Activated B cell treated with CpG ODN at 0.5 μM for 24 hours (primary cell): ENCODE measurements at places on chromosomes 6 and 20. TPM values are rescaled to one million over a fixed set of nuclear protein-coding genes. Genes with fewer than 3 reads are reported as not detected.

The RPS6KA2 gene
- total RNA-seq, result 13.9 and 14.4 TPM in 2 replicates

DNA sequence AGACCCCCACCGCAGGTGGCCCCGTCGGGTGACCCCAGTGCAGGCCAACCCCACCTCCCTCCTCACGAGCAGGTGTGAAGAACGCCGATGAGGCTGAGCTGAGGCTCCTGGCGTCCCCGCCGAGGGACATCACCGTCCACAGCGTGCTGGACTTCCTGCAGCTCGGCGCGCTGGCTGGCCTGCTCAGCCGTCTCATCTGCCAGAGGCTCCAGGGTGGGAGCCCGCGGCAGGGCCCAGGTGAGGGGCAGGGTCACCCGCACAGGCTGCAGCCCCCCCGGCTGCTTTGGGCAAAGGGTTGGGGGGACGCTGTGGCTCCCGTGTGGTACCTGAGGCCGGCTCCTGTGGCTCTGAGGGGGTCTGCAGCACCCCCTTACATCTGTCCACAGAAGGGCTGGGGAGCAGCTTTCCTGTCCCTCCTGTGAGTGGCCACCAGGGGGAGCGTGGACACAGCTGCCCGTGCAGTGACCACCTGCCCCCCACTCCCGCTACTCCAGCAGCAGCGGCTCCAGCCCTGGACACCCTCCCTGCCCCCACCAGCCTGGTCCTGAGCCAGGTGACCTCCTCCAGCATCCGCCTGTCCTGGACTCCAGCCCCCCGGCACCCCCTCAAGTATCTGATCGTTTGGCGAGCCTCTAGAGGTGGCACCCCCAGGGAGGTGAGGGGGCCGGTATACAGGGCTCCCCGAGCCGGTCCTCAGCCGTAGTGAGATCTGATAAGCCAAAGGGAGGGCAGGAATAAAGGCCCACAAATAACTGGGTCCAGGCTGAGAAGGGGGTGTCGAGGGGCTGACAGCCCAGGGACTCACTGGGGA lies 16.5 kb downstream of the COL20A1 start:
- peaks cover 2% of the 10 kb centered on the region for H3K27me3 ChIP-seq
- H3K27ac ChIP-seq, result no peak overlapping the region
- no peak for DNase-seq
- no peak overlapping the region for H3K4me3 ChIP-seq
- H3K36me3 ChIP-seq, result no peaks in the 10 kb centered on the region
- H3K4me1 ChIP-seq, result no peaks in the 10 kb centered on the region

The ADA gene
- 68.9 and 72.3 TPM in 2 replicates for total RNA-seq

GRCh38 chr6:156423829-156424228 lies 353.3 kb upstream of the ARID1B start:
- H3K4me1 ChIP-seq, result peaks cover 21% of the 10 kb centered on the region
- H3K27ac ChIP-seq, result no peak overlapping the region
- no peak for DNase-seq
- H3K27me3 ChIP-seq, result peaks cover 3% of the 10 kb centered on the region

DNA sequence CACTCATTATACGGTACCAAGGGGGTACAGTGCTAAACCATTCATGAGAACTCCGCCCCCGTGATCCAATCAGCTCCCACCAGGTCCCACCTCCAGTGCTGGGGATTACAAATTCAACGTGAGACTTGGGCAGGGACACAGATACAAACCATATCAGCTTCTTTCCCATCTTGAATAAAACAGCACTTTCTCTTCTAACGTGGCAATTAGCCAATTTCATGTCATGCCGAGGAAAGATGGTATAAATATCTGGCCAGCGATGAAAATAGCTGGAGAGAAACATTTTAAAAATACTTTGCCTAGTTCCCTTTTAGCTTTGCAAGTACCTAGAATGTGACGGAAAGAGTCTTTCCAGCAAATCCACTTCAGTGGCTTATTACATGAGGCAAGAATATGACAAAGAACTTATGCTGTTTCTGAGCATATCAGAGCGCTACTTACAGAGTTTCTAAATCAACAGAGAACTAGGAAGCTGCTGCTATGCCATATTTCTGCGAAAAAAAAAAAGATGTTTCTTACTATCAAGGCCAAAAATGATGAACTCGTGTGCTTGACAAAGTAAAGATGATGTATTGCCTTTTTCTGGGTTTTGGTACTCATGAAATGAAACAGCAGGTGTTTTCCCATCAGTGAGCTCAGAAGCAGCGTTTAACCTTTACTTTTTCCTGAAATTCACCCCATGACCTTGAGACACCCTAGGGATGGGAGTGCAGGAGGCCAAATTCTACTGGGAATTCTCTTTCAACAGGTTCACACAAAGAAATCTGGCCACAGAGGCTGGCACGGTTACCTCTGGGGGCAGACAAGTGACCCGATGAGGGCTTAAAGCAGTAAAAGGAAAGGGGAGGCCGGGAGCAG lies 37.9 kb downstream of the AGPAT4 start:
- no peaks in the 10 kb centered on the region for H3K27me3 ChIP-seq
- H3K4me3 ChIP-seq, result no peak overlapping the region
- peaks cover 3% of the 10 kb centered on the region for H3K36me3 ChIP-seq

- peak overlapping the region; percentile 16 for H3K27ac ChIP-seq
- no peaks in the 10 kb centered on the region for H3K27me3 ChIP-seq
- DNase-seq, result no peak
- H3K4me3 ChIP-seq, result no peak overlapping the region
Measured at GRCh38 chr6:24539416-24539815, 44.6 kb downstream of the ALDH5A1 start.

The NCOA5 gene
- 46.4 and 53.1 TPM in 2 replicates for total RNA-seq

- H3K27me3 ChIP-seq, result peaks cover 13% of the 10 kb centered on the region
- DNase-seq, result peak; percentile 20
- H3K36me3 ChIP-seq, result no peaks in the 10 kb centered on the region
- no peak overlapping the region for H3K4me3 ChIP-seq
- H3K4me1 ChIP-seq, result peaks cover 4% of the 10 kb centered on the region
Measured at GRCh38 chr20:20824924-20825584, 112.6 kb upstream of the RALGAPA2 start.

The ZNF334 gene
- 0.27 and 0.39 TPM in 2 replicates for total RNA-seq

- no peak for DNase-seq
- peak overlapping the region; percentile 99 for H3K4me3 ChIP-seq
- peak overlapping the region; percentile 79 for H3K27ac ChIP-seq
- peaks cover 27% of the 10 kb centered on the region for H3K4me1 ChIP-seq
- H3K36me3 ChIP-seq, result peaks cover 12% of the 10 kb centered on the region
Measured at GRCh38 chr6:53795340-53795701, 516 bp downstream of the LRRC1 start.

The APMAP gene
- 22.3 and 24.9 TPM in 2 replicates for total RNA-seq

DNA sequence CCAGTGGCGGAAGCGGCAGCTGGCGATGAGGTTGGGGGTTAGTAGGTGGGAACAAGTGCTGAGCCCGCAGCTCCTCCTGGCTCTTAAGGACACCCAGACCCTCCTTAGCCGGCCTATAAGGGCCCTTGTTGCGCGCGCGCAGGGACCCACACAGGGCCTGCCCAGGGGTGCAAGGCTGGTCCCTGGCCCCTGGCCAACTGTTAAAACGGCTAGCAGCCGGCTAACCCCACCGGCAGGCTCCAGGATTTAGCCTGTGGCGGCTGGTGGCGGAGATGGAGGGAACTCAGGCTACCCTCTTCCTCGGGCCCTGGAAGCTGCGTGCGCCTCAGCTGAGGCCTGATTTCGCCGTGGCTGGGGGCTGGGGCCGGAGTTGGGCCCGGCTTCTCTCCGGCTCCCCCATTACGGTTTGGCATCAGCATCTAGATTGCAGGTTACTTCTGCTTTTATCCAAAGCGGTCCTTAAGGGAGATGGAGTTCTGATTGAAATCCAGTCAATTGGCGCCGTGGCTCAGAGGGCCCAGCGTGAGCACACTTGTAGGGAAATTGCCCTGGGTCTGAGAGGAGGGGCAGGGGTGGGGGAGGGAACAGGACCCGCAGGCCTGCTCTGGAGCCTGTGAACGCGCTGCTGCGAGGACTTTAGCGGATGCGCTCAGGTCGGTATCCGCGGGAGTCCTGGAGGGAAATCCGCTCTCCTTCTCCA lies 36.9 kb upstream of the CCDC167 start:
- DNase-seq, result no peak
- no peaks in the 10 kb centered on the region for H3K36me3 ChIP-seq
- no peak overlapping the region for H3K27ac ChIP-seq
- peaks cover 15% of the 10 kb centered on the region for H3K4me1 ChIP-seq

The FBXL4 gene
- total RNA-seq, result 10.2 and 10.8 TPM in 2 replicates

The PHACTR3 gene
- total RNA-seq, result not detected in 2 replicates

GRCh38 chr6:30732237-30732943 lies 10.1 kb downstream of the FLOT1 start:
- H3K27me3 ChIP-seq, result no peaks in the 10 kb centered on the region
- H3K4me1 ChIP-seq, result peaks cover 43% of the 10 kb centered on the region
- no peak for DNase-seq
- H3K4me3 ChIP-seq, result no peak overlapping the region

- no peak for DNase-seq
- H3K36me3 ChIP-seq, result peaks cover 58% of the 10 kb centered on the region
- no peaks in the 10 kb centered on the region for H3K27me3 ChIP-seq
Measured at GRCh38 chr6:87623248-87623647, 33.3 kb downstream of the ORC3 start.

GRCh38 chr6:3259491-3259958 lies 778 bp downstream of the PSMG4 start:
- H3K27me3 ChIP-seq, result peaks cover 6% of the 10 kb centered on the region
- H3K4me3 ChIP-seq, result peak overlapping the region; percentile 98
- no peak for DNase-seq
- H3K27ac ChIP-seq, result peak overlapping the region; percentile 88

- no peak for DNase-seq
- peak overlapping the region; percentile 63 for H3K27ac ChIP-seq
- peak overlapping the region; percentile 51 for H3K4me3 ChIP-seq
- peaks cover 64% of the 10 kb centered on the region for H3K4me1 ChIP-seq
- H3K36me3 ChIP-seq, result no peaks in the 10 kb centered on the region
Measured at GRCh38 chr20:62606016-62606415, 36.3 kb upstream of the SLCO4A1 start.

- no peak for DNase-seq
- no peak overlapping the region for H3K4me3 ChIP-seq
- no peaks in the 10 kb centered on the region for H3K36me3 ChIP-seq
Measured at GRCh38 chr6:18846327-18846726, 459.2 kb downstream of the RNF144B start.

The HEY2 gene
- not detected in 2 replicates for total RNA-seq

DNA sequence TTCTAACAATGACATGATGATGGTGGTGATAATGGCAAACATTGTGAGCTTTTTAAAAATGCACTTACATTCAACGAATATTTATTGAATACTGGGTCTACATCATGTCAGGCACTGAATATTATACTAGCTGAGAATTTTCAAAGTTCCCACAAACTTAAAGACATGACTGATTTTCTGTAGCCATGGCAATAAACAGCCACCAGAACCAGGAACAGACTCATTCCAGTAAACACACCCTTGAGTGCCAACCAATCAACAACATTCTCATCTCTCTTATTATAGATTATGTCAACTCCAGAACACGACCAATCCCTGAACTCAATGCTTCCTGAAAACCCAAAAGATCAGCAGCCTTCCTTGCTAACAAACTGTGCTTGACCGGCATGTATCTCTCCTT lies 212.4 kb upstream of the RUNX2 start:
- H3K36me3 ChIP-seq, result no peaks in the 10 kb centered on the region
- H3K4me3 ChIP-seq, result no peak overlapping the region
- no peaks in the 10 kb centered on the region for H3K27me3 ChIP-seq
- no peaks in the 10 kb centered on the region for H3K4me1 ChIP-seq

DNA sequence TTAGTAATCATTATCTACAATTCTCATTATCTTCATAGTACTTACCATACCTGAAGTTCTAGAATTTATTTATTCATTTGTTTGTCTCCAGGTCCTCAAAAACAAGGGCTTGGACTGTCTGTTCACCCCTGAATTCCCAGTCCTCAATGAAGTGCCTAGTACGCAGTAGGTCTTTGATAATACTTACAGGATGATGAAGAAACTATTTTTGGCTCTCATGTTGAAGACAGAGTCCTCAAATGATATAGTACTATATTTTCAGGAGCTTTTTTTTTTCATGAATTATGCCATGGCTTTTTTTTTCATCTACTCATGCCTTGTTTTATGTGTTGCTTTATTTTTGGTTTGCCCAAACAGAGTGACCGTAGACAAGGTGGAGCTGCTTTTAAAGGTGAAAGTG lies 66.5 kb downstream of the NDUFAF5 start:
- H3K4me3 ChIP-seq, result no peak overlapping the region
- peaks cover 2% of the 10 kb centered on the region for H3K27me3 ChIP-seq
- no peak for DNase-seq
- H3K27ac ChIP-seq, result no peak overlapping the region
- no peaks in the 10 kb centered on the region for H3K36me3 ChIP-seq

The LY6G5C gene
- total RNA-seq, result 0.29 and 0.73 TPM in 2 replicates

The STXBP5 gene
- 19.5 and 22.3 TPM in 2 replicates for total RNA-seq

DNA sequence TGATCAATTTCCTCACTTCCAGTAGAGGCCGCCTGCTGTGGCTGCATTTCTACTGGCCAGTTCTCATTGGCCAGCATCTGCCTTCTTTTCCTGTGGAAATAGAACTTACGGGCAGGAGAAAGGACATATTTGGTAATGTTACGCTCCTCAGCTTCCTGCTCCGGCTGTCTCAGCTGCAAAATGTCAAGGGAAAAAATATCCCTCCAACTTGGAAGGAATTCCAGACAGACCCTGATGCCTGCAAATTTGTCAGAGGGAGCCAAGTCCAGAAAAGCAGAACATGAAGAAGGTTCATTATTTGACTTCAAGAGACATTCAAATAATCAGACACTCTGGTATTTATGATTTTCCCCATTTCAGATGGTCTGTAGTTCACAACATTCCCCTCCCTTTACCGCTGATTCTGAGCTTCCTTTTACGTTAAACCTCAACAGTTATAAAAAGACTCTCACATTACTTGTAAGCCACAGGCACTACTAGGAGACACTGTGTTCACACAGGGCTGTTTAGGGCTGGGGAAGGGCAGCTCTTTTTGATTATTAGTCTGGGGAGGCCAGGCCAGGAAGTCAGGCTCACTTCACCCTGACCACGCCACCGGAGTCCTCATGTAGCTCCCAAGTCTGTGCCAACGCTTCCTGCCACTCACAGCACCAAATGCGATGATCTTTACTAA lies 179.6 kb upstream of the CCN2 start:
- H3K4me3 ChIP-seq, result peak overlapping the region; percentile 21
- peak overlapping the region; percentile 72 for H3K27ac ChIP-seq
- DNase-seq, result no peak
- peaks cover 60% of the 10 kb centered on the region for H3K4me1 ChIP-seq

The RIMS1 gene
- not detected in 2 replicates for total RNA-seq

DNA sequence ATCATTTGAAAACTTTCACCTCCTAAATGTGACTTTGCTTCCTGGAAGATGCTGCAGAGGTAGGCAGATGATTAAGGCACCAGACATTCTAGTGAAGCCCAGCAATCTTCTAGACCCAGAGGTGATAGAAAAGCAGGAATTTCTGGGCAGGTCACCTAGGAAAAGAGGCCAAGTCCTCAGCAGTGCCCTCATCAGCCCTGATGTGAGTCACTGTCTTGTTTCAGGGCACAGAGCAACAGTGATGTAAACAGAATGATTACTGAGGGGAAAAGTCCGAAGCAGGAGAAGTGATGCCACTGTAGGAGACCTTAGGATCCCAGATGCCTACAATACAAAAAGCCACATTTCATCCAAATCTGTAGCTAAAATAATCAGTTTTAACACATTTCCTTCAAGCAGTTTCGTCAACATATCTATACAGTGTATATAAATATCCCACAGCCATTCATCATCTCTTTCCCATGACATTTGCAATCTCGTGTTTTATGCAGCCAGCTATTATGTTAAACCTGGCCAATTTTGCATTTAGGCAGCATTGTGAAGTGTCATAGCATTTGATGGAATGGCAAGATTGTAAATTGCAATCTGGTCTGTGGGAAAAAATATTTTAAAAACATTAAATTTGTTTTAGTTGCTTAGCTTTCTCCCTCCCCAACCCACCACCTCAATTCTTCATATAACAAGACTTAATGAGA lies 401.2 kb upstream of the RNF217 start:
- H3K4me1 ChIP-seq, result no peaks in the 10 kb centered on the region
- no peak overlapping the region for H3K27ac ChIP-seq
- no peaks in the 10 kb centered on the region for H3K27me3 ChIP-seq
- no peak for DNase-seq
- no peak overlapping the region for H3K4me3 ChIP-seq
